ENCODE measurements at places on chromosomes 5 and 9.

GRCh38 chr9:97386733-97387503 is 25.0 kb upstream of the TDRD7 start:
- peak; percentile 64 for DNase-seq

DNA sequence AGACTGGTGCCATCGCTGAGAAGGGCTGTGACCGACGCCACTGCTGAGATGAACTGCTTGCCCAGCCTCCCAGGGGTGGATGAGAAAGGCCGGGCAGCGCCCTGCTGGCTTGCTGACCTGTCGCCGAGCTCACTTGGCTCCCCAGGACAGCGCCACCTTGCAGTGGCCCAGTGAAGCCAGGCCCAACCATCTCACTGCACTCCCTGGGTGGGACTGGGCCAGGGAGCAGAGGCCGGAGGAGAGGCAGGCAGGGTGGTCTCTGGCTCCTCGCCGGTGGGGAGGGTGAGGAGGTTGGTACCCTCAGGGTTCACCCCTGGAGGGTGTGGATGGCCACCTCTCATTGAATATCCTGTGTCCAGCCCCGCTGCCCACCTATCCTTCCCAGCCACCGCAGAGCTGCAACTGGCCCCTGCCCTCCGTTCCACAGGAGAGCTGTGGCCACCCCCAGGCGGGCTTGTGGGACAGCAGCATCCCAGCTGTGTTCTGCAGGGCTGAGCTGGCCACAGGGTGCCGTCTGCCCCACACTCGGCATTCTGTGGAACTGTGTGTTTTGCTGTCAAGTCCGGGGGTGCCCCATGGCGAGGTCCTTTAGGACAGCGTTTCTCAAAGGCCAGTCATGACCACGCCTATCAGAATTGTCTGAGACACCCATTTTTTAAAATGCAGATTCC is 41.0 kb upstream of the FCN2 start:
- no peak for DNase-seq

DNA sequence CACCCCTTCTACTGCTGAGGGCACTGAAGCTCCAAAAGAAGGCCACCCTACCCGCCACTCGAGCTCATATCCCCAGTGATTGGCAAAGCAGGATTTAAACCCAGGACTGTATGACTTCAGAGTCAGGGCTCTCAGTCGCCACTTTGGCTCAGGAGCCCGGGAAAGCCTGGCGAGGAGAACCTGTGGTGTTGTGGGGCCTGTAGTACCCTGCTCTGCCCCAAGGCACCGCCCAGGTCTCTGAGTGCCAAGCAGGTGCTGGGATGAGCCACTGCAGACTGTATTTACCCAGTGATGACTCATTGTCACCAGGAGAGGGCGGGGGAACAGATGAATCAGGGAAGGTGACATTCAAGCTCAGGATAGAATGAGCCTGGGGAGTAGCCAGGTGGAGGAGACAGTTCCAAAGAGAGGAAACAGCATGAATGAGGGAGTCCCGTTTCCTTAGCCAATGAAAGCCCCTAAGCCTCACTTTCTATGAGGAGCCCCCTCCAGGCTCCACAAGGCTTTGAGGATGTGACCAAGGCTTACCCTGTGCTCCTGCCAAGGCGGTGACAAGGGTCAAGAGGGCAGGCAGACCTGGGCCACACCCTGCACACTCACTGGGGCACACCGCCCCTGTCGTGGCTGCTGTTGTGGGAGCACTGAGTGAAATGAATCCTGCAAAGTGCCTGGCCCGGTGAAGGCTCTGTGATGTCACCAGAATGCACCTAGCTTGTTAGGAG is 17.8 kb upstream of the DPM2 start:
- DNase-seq: peak; percentile 73

DNA sequence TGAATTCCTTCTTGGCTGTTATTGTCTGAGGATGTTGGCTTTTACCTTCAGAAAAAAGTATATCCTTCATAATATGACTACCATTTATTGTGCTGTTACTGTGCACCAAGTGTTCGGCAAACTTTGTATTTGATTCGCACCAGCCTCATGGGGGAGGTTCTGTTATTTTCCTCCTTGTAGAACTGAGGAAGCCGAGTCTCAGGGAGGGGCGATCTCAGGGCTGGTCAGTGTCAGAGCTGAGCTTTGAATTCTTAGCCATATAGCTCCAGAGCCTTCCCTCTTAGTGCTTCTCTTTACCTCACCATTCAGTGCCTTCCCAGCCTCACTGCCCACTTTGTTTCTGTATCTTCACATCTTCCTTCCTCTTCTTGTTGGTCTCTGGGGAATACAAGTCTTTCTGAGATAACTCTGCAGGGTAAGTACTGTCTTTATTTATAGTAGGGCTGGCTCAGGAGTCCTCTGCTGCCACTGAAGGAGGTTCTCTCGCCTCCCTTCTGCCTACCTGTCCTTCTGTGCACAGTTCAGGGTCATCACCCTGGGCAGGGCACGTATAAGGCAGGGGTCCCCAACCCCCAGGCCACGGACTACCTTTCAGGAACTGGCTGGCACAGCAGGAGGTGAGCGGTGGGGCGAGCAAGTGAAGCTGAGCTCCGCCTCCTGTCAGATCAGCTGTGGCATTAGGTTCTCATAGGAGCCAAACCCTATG is 48.4 kb downstream of the GALNT10 start:
- DNase-seq: no peak

DNA sequence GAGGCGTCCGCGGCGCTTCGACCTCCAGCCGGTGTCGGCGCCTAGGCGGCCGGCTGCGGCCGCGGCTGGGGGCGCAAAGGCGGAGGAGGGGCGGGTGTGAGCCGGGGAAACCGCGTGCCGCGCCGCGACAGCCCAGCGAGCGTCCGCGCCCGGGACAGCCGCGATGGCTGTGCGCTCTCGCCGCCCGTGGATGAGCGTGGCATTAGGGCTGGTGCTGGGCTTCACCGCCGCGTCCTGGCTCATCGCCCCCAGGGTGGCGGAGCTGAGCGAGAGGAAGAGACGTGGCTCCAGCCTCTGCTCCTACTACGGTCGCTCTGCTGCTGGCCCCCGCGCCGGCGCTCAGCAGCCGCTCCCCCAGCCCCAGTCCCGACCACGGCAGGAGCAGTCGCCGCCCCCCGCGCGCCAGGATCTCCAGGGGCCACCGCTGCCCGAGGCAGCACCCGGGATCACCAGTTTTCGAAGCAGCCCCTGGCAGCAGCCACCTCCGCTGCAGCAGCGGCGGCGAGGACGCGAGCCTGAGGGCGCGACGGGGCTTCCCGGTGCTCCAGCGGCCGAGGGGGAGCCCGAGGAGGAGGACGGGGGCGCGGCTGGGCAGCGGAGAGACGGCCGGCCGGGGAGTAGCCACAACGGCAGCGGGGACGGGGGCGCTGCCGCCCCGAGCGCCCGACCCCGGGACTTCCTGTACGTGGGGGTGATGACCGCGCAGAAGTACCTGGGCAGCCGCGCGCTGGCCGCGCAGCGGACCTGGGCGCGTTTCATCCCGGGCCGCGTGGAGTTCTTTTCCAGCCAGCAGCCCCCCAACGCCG is 605 bp downstream of the CHSY3 start:
- DNase-seq: no peak

DNA sequence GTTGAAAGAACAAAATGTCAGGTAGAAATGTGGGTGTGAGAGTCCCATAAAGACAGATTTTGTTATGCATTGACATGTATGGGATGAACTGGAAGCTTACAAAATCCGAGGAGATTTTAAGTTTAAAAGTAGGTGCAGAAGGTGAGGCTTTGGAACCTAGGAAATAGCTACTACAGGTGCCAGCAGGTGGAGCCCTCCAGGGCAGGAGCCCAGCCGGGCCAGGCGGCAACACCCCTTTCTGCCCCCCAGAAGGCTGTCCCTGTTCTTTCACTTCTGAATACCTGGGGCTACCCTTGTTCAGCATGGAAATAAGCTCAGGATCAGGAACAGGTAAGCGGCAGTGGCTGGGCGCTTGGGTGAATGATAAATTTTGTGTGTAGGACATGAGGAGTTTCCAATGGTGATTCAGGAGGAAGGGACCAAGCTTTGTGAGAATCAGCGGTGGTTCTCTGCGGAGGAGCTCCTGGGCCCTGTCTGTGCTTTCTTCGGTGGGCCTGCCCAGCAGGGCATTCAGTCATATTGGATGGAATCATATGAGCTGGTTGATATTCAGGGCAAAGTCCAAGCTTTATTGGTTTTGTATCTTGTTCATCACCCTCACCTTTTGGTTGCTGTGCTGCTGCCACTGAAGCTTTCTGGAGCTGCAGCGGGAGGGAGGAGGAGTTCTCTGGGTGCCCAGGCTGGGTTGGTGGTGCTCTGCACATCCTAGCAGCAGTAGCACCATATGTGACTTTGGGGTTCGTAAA is 12.3 kb downstream of the PCBD2 start:
- no peak for DNase-seq

DNA sequence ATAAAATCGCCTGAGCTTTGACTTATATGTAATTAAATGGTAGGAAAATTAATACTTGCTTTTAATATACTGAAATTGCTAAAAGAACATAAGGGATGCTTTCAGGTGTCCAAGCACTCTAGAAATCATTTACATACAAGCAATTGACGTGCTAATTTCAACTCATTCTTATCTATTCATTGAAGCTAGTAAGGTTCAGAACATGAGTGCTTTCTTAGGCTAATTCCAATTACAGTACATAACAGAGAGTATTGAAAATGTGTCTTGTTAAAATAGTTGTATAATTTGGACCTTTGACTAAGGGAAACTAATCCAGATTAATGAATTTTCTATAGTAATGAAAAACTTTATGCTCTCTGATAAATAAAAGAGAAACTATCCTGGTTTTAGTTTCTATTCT is 1016.4 kb upstream of the TYRP1 start:
- DNase-seq: no peak

DNA sequence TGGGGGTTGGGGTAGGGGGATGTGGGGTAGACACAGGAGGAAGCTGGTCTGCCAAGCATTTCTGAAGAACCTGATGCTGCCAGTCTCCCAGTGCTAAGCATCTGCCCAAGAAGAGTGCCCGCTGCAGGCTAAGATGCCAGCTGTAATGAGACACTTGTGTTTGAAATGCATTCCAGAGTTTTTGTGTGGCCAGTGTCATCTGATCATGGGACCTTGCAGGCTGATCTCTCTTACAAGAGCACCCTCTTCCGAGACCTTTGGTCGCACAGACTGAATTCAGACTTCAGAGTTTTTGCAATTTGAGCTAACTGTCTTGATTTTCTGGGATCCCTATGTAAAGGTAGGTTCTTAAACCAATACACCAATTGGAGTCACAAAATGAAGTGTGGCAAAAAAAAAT is 58.1 kb downstream of the DENND1A start:
- DNase-seq: no peak

DNA sequence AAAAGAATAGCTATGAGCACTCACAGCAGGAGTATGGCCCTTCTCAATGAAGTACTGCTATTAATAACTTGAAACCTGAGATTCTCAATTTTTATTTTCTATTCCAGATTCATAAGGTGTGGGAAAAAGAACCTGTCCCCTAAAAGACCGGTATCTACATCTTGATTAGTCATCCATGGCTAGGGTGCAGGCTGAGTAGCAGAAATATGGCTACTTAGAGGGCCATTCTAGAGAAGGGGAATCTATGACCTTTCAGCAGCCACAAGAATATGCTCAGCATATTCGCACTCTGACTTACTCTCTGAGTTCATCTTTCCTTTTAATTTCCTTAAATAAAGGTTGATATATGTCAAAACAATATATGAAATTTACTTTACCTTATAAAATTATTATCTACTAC is 27.7 kb downstream of the WDR36 start:
- DNase-seq: no peak

DNA sequence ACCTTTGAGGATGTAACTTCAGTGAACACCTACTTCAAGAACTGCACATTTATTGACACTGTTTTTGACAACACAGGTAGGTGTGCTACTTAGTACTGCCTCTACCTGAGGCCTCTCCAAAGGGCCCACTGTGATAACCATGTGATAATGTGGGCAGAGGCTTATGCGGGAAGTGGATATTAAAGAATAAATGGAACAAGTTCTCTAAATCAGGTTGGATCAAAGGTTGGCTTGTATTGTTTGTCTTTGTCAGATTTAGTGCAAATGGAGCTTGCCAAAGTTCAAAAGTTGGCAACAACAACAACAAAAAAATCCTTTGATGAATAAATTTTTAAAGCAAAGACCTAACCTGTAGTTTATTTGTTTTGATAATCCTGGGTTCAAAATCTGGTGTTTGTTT is 104.2 kb upstream of the IQGAP2 start:
- DNase-seq: no peak
